ENCODE measurements at places on chromosomes 12 and 14. TPM values are rescaled to one million over a fixed set of nuclear protein-coding genes. Genes with fewer than 3 reads are reported as not detected.

Gene IFI27L2
- 14.1 TPM for total RNA-seq

Gene PMCH
- total RNA-seq, result not detected

Gene INSM2
- total RNA-seq, result not detected

Gene CYP27B1
- total RNA-seq, result under 0.01 TPM

Gene SLC7A7
- total RNA-seq, result 15.1 TPM

All from skeletal muscle tissue (tissue), 5 donors.